ENCODE measurements at places on chromosomes 2 and 18. TPM values are rescaled to one million over a fixed set of nuclear protein-coding genes. Genes with fewer than 3 reads are reported as not detected.
A peak's percentile ranks its signal among the peaks of the same experiment; 100 is the strongest.

DNA sequence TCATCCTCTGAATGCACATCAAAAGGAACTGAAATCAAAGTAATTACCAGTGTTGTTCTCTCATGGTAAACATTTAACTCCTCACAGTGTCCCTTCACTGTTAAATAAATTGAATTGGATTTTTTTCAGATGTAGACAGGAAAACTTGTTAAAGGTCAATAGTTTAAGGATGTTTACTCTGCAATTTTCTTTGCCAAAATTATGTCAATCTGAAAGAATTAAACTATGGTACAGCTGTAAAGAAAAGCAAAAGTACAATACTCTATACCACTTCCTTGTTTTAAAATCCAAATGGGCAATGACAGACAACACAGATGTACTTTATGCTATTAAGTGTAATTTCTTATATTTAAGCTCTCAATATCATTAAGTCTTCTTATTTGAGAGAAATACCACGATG is 153.2 kb downstream of the WDPCP start:
- no peak for DNase-seq

RMDN2 gene
- total RNA-seq = 31.8 TPM

STPG4 gene
- 8.4 TPM for total RNA-seq

- peak; percentile 82 for DNase-seq
Measured at GRCh38 chr18:30920351-30920750, 122.2 kb downstream of the DSC3 start.

- DNase-seq = no peak
Measured at GRCh38 chr2:147553775-147554271, 291.0 kb upstream of the ACVR2A start.

KCNK3 gene
- total RNA-seq = 11.8 TPM

GRCh38 chr2:3627500-3628100 is 30.4 kb upstream of the ALLC start:
- no peak for DNase-seq

CYRIA gene
- total RNA-seq = 7.2 TPM

C2orf68 gene
- total RNA-seq = 23.6 TPM

GRCh38 chr2:10810202-10811161 is 2.1 kb downstream of the PDIA6 start:
- DNase-seq = no peak

GRCh38 chr2:95399061-95399460 is 3.4 kb upstream of the FAHD2A start:
- no peak for DNase-seq

- no peak for DNase-seq
Measured at GRCh38 chr2:10759151-10759714, 37.8 kb downstream of the ATP6V1C2 start.
